ENCODE measurements at places on chromosomes 2 and 18.

GRCh38 chr2:224136396-224136795, 97.3 kb upstream of the SERPINE2 start:
- no peak for DNase-seq

DNA sequence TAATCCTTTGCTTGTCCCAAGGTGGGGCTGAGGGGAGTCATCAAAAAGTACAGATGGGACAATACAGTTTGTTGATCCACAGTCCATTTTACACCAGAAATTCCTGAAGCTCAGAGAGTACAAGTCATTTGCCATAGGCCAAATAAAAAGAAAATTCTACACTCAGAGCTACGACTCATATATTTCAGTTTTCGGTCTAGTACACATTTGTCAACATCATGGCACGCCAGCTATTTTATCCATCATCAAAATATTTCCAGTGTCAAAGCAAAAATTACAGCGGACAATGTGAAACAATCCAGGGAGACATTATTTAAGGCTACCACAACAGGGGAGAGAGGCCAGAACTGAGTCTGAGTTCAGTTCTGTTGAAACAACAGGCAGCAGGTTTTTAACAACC, 587.5 kb upstream of the DSEL start:
- no peak for DNase-seq

DNA sequence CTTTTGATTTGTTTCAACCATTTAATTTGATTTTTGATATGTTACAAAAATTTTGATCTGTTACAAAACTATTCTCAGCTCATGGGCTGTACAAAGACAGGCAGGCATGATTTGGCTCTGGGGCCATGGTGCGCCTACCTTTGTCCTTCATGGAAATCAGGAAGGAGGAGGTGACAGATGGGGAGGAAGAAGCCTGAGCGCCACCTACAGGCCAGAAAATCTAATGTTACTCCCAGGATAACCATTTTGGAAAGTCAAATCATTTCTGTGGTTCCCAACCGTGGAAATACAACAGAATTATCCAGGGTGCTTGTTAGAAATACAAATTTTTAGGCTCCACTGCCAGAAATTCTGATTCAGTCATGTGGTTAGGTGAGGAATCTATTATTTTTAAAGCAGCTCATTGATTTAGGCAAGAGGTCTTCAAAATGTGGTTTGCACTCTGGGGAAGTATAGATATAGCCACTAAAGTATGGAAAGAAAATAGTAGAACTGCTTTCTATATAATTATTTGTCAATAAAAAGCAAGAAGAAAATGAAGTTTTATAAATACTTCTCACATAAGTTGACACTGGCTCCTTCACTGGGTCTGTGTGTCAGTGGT, 93.9 kb downstream of the EVA1A start:
- no peak for DNase-seq

GRCh38 chr2:2586931-2587330, 255.9 kb upstream of the MYT1L start:
- no peak for DNase-seq

GRCh38 chr18:3596637-3597384, 146.8 kb downstream of the TGIF1 start:
- no peak for DNase-seq

DNA sequence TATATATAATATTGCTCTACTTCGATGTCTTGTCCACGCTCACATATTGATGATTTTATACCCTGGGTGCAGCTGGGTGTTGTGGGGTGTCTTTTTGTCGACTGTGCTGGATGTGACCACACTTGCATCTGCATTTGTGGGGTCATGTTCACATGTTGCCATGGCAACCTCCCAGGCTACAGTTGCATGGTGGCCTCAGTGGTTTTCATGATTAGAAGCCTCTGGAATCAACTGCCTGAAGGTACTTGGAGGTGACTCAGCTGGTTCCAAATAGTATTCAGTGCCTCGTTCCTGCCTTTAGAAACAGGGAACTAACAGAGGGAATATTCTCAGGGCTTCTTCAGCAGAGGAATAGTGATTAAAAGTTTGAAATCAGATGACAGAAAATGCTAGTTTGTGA, 166.3 kb upstream of the NYAP2 start:
- DNase-seq = peak; percentile 10

DNA sequence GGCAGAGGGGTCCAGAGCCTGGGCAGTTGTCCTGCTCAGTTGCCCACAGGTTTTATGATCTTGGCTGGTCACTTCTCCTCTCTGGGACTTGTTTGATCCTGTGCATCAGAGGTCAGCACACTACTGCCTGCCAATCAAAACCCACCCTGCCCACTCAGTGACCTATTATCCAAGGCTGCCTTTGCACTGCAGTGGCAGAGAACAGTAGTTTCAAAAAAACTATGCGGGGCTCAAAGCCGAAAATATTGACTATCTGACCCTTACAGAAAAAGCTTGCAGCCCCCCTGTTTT, 218.2 kb downstream of the CYP26B1 start:
- no peak for DNase-seq

DNA sequence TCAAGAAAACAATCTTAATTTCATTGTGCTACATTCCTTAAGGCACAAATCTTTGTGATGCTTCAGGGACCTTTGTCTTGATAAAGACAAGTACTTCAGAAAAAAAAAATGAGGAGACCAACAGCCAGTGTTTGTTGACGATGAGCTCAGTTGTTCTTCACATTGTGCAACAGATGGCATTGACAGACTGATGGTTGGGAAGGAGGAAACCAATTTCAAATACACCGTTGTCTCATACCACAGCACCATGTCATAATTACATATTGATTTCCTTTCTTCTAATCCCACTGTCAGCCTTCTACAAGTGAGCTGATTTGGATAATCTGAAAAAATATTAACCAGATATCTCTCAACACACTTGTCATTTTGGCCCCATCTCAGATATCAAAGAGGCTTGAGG, 53.7 kb upstream of the GRB14 start:
- DNase-seq = no peak

DNA sequence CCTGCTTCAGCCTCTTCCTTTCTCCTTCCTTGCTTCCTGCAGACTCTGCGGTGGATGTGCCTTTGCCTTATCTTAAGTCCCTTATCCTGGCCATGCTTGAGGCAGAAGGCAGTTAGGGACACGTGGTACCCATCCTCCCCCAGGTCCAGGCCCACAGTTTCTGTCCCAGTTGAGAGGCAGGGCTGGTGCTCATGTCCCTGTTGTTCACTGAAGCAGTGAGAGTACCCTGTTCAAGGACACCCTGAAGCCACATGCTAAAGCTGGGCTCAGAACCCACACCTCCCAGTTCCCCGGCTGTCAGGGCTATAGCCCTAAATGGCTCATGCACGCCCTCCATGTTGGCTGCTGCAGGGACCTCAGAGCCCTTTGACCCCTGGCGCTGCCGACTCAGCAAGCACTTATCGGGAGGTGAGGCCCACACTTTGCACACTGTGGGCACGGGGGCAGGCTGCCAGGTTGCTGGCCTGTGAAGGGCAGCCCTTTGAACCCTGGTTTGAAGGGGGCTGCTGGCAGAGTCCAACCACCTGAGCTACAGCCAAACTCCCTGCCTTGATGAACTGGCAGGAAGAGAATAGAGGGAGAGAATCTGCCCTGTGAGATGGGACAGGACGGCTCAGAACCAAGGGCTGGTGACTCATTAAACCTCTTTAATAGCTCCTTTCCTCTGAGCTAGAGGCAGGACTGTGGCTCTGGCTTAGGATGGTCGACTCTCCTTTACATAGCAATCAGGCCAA, 6.3 kb downstream of the KHK start:
- DNase-seq = no peak

DNA sequence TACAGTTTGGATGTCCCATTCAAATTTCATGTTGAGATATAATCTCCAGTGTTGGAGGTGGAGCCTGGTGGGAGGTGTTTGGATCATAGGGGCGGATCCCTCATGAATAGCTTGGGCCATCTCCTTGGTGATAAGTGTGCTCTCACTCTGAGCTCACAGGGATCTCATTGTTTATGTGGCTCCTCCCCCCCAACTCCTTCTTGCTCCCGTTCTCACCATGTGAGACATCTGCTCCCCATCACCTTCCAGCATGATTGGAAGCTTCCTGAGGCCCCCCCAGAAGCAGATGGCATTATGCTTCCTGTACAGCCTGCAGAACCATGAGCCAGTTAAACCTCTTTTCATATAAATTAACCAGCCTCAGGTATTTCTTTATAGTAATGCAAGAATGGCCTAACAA, 3.0 kb upstream of the INPP1 start:
- no peak for DNase-seq

- DNase-seq = no peak
Observed at GRCh38 chr2:140270224-140270623, 1490.0 kb upstream of the NXPH2 start.

DNA sequence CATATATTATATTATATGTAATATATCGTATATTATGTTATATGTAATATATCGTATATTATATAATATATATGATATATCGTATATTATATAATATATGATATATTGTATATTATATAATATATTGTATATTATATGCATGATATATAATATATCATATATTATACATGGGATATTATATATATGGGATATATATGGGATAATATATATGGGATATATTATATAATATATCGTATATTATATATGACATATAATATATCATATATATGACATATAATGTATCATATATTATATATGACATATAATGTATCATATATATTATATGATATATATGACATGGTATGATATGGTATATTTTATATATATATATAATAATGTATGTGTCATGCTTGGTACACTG, 100.7 kb upstream of the STPG4 start:
- no peak for DNase-seq

- no peak for DNase-seq
Observed at GRCh38 chr2:190533968-190534309, 583 bp downstream of the NEMP2 start.

DNA sequence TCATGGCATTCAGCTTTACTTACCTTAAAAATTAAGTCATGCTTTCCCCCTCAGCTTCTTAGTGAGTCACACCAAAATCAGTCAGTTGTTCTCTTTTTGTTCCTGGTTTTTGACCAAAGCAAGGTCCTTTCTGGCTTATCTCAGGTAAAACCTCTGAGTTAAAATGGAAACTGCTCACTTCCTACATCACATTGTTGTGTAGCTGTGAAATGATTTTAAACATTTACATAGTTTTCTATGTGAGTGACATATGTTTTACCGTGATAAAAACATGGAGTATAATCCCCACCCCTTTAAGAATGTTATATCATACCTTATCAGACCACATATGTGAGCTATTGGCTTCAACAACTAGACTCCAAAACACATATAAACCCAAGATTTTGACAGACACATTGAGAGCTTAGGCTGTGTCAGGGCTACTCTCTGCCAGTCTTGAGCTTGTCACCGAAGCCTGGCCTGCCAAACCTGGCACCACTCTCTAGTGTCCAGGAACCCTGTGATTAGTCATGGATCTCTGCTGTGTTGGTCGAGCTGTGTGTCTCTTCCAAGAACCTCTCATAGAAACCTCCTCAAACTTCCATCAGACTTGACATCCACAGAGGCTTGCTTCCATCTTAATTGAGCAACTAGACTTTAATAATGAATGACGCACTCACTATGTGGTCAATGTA, 294.5 kb upstream of the FBXO11 start:
- no peak for DNase-seq

GRCh38 chr2:96951125-96951654, 35.2 kb downstream of the FAM178B start:
- DNase-seq = no peak

DNA sequence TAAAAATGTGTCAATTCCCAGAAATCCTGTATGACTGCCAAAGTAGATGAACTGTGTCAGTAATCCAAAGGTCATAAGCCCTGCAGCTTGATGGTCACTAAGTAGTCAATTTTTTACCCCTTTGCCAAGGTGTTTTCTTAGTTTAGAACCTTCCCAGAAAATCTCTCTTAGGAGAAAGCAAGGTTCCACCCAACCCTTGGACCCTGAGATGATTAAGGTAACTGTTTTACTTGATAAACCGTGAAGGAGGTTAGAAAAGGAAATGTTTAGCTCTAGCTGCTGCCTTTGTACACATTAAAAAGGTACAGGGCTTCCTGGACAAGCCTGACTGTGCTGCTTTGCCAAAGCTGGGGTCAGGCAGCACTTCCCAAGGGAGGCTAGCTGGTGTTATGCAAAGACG, 24.4 kb upstream of the LRP2 start:
- no peak for DNase-seq

DNA sequence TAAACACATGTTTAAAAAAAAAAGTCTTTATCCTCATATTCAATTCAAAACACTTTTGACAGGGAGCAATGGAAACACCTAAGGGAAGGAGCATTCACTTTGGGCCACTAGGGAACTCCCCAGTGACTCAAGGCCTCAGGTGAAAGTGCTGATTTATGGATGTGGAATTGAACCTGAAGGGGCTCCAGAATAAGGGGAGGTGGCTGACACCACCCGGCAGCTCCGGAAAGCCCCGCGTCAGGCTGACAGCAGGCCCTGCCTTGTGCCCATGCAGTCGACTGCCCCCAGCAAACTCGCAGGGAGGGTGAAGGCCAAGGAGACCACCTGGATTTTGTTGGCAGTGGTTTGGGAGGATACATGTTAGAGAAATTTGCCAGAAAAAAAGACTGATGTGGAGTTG, 275.3 kb upstream of the NCKAP5 start:
- no peak for DNase-seq

DNA sequence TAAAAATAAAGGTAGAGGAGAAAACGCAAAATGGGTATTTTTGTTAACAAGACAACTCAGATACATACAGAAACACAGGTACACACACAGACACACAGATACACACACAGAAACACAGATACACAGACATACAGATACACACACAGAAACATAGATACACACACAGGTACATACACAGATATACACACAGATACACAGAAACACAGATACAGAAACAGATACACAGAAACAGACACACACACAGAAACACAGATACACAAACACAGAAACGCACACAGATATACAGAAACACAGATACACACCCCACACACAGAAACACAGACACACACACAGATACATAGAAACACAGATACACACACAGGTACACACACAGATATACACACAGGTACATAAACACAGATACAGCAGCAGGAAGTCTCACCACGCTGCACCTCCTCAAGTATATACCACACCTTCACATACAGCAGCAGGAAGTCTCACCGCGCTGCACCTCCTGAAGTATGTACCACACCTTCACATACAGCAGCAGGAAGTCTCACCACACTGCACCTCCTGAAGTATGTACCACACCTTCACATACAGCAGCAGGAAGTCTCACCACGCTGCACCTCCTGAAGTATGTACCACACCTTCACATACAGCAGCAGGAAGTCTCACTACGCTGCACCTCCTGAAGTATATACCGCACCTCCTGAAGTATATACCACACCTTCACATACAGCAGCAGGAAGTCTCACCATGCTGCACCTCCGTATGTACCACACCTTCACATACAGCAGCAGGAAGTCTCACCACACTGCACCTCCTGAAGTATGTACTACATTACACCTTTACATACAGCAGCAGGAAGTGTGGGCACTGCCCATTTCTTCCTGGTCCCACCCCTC, 250.5 kb downstream of the HDAC4 start:
- no peak for DNase-seq

- DNase-seq = no peak
Observed at GRCh38 chr2:215777465-215778044, 235.8 kb downstream of the MREG start.

Data from AG04449 (cell line).